Esophagus squamous epithelium (tissue), 5 donors: ENCODE measurements at places on chromosomes 16 and 17.
A peak's percentile ranks its signal among the peaks of the same experiment; 100 is the strongest.

GRCh38 chr17:47719411-47720152 is 13.5 kb upstream of the TBX21 start:
- H3K27me3 ChIP-seq: no peaks in the 10 kb centered on the region
- H3K36me3 ChIP-seq: no peaks in the 10 kb centered on the region
- no peak overlapping the region for H3K4me3 ChIP-seq
- H3K27ac ChIP-seq: no peak overlapping the region
- peaks cover 10% of the 10 kb centered on the region for H3K4me1 ChIP-seq

GRCh38 chr16:67164599-67165061 is at the start of gene HSF4:
TSS of gene HSF4 (plus strand) at chr16:67164745. CDS start at chr16:67164812, 67 bp downstream.
- H3K36me3 ChIP-seq: no peaks in the 10 kb centered on the region
- H3K27ac ChIP-seq: peak within 1 kb of the TSS; percentile 82
- peaks cover 49% of the 10 kb centered on the region for H3K27me3 ChIP-seq
- no peak for DNase-seq
- peak within 1 kb of the TSS; percentile 63 for H3K4me3 ChIP-seq

DNA sequence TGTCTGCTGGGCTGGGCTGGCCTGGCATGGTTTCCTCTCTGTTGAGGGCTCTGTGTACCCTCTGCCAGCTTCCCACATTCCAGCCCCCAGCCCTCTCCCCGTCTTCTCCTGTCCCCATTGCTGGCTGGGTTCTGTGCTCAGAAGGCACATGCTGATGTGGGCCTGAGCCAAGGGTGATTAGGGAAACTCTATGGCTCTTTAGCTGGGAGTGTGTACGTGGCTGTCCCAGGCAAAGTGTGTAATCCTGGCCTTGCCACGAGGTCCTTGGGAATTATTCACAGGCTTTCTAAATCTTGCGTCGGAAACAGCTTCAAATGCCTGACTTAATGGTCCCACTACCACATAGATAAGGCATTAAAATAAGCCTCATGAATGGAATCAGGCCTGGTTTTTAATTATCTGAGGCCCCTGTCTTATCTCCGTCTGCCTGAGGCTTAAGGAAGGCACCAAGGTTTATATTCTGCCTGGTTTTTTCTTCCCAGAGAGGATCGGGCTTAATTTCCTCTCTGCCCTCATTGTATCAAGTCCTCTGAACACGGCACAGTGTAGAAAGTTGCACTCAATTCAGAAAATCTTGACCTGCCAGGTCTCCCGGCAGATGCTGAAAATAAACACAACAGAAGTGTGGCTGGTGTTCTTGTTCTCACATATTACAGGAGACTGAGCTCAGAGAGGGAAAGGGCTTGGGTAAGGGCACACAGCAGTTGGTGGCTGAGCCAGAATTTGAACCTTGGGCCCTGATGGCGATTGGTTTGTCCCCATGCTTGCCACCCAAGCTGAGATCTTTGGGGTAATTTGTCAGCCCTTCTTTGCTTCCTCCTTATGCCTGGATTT is 52.9 kb upstream of the LGALS9 start:
- H3K36me3 ChIP-seq: peaks cover 48% of the 10 kb centered on the region
- no peaks in the 10 kb centered on the region for H3K27me3 ChIP-seq
- peak overlapping the region; percentile 42 for H3K27ac ChIP-seq
- peaks cover 3% of the 10 kb centered on the region for H3K4me1 ChIP-seq
- H3K4me3 ChIP-seq: no peak overlapping the region

DNA sequence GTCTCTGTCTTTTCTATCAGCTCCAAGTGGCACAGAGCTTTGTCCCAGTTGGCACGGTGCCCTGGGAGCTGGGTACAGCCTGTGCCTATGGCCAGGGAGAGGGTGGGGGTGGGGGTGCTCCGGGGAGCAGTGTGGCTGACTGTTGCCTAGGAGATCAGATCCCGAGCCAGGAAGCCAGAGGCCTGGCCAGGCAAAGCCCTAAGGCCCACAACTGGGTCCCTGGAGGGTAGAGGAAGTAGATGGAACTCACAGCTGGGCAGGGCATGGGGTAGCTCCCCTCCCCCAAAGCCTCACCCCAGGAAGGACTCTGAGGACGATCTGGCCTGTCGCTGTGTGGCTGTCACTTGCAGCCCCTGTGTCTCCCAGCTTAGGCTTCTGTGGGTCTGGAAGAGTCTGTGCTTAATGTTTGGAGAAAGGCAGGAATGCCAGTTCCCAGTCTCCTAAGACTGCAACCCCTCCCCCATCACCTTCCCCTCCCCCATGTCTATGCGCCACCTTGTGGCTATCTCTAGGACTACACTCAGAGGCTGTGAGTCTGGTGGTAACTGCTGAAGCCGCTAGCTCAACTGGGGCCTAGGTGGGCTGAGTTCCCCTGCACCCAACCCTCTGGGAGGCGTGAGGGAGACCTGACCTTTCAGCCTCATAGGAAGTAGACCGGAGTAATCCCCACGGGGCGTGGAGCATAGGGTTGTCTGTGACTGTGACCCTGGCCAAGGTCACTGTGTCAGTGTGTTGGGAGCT is 12.6 kb downstream of the THRA start:
- H3K4me1 ChIP-seq: peaks cover 77% of the 10 kb centered on the region
- no peak overlapping the region for H3K4me3 ChIP-seq
- H3K27me3 ChIP-seq: no peaks in the 10 kb centered on the region
- no peak for DNase-seq
- peaks cover 7% of the 10 kb centered on the region for H3K36me3 ChIP-seq

GRCh38 chr17:75725504-75725903 is 4.2 kb downstream of the ITGB4 start:
- H3K36me3 ChIP-seq: peaks cover 39% of the 10 kb centered on the region
- peaks cover 40% of the 10 kb centered on the region for H3K27me3 ChIP-seq
- H3K4me3 ChIP-seq: no peak overlapping the region
- H3K4me1 ChIP-seq: peaks cover 17% of the 10 kb centered on the region
- no peak for DNase-seq

- peaks cover 11% of the 10 kb centered on the region for H3K4me1 ChIP-seq
- H3K27ac ChIP-seq: no peak overlapping the region
- no peak for DNase-seq
- H3K36me3 ChIP-seq: no peaks in the 10 kb centered on the region
- no peak overlapping the region for H3K4me3 ChIP-seq
Observed at GRCh38 chr17:21460358-21460757, 84.2 kb downstream of the KCNJ12 start.

GRCh38 chr17:28724500-28725165 is 1.4 kb downstream of the TLCD1 start:
- peaks cover 82% of the 10 kb centered on the region for H3K4me1 ChIP-seq
- H3K27ac ChIP-seq: peak overlapping the region; percentile 94
- DNase-seq: no peak
- H3K36me3 ChIP-seq: peaks cover 16% of the 10 kb centered on the region

- no peaks in the 10 kb centered on the region for H3K27me3 ChIP-seq
- H3K4me3 ChIP-seq: no peak overlapping the region
- no peak for DNase-seq
Observed at GRCh38 chr16:70254180-70254964, 2.6 kb upstream of the EXOSC6 start.

DNA sequence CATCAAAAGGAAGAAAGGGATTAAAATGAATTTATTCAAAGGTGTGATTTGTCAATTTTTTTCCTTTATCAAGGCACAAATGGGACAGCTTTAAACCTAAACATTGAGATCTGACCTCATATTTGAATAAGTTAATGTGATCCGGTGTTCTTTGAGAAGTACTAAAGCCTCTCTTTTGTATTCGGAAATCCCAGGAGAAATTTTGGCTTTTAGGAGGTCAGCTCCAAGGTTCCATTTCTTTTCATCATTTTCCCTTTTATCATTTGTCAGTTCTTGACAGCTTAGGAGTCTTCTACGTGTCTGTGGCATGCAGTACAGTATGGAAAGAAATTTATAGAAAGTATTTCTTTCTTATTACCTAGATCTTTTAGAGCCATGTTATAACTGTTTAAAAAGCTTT is 873.4 kb upstream of the CDH8 start:
- no peak overlapping the region for H3K27ac ChIP-seq
- no peak for DNase-seq

GRCh38 chr16:68910051-68910450 is 66.7 kb downstream of the TANGO6 start:
- no peak for DNase-seq
- no peak overlapping the region for H3K4me3 ChIP-seq
- H3K27ac ChIP-seq: no peak overlapping the region
- H3K27me3 ChIP-seq: no peaks in the 10 kb centered on the region
- H3K4me1 ChIP-seq: peaks cover 6% of the 10 kb centered on the region

- H3K27ac ChIP-seq: no peak overlapping the region
- no peaks in the 10 kb centered on the region for H3K36me3 ChIP-seq
- no peak for DNase-seq
- H3K4me1 ChIP-seq: no peaks in the 10 kb centered on the region
- H3K27me3 ChIP-seq: no peaks in the 10 kb centered on the region
Observed at GRCh38 chr17:74512036-74512435, 19.2 kb downstream of the CD300LB start.

DNA sequence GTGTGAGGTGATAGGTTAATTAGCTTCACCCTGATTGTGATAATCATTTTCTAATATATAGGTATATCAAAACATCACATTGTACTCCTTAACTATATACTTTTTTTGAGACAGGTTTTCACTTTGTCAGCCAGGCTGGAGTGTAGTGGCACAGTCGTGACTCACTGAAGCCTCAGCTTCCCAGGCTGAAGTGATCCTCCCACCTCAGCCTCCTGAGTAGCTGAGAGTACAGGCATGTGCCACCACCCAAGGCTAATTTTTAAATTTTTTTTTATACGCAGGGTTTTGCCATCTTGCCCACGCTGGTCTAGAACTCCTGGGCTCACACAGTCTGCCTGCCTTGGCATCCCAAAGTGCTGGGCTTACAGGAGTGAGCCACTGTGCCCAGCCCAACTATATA is 455.3 kb upstream of the MAF start:
- no peaks in the 10 kb centered on the region for H3K27me3 ChIP-seq
- H3K27ac ChIP-seq: no peak overlapping the region
- no peak overlapping the region for H3K4me3 ChIP-seq
- H3K36me3 ChIP-seq: no peaks in the 10 kb centered on the region
- peaks cover 20% of the 10 kb centered on the region for H3K4me1 ChIP-seq

DNA sequence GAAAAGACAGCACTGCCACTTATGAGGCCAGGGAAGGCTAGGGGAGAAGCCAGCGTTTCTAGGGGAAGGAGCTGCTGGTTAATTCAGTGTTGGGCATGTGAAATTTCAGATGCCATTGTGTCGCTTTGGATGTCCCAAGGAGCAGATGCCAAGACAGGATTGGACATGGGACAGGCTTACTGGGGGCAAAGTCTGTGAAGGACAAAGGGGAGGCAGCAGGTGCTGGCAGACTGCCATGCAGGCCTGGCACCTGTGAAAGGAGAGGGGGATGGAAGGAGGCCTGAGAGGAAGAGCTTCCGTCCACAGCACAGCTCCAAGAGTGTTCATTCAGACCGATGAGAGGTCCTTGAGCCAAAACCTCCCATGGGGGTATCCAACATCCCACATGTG is 255.5 kb upstream of the RPL38 start:
- H3K27me3 ChIP-seq: peaks cover 84% of the 10 kb centered on the region
- H3K4me3 ChIP-seq: no peak overlapping the region
- no peaks in the 10 kb centered on the region for H3K36me3 ChIP-seq
- H3K27ac ChIP-seq: no peak overlapping the region
- H3K4me1 ChIP-seq: peaks cover 10% of the 10 kb centered on the region

DNA sequence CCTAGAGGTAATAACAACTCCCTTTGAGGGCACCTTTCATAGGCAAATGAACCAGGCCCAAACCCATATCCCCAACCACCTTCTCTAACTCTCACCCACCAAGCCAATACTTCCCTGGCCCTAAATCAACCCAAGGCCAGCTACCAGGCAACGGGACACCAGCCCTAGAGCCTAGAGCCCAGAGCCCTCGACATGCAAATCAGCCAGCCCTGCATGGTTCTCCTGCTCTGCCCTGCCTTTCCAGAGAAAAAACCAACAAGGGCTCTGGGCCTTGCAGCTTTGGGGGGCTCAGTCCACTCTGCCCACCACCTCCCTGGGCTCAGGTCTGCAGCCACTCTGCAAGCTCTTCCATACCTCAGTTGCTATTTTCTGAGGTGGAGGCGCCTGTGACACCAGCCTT is 55.0 kb downstream of the PITPNM3 start:
- no peak for DNase-seq
- no peak overlapping the region for H3K27ac ChIP-seq
- H3K27me3 ChIP-seq: no peaks in the 10 kb centered on the region
- no peak overlapping the region for H3K4me3 ChIP-seq
- no peaks in the 10 kb centered on the region for H3K36me3 ChIP-seq

DNA sequence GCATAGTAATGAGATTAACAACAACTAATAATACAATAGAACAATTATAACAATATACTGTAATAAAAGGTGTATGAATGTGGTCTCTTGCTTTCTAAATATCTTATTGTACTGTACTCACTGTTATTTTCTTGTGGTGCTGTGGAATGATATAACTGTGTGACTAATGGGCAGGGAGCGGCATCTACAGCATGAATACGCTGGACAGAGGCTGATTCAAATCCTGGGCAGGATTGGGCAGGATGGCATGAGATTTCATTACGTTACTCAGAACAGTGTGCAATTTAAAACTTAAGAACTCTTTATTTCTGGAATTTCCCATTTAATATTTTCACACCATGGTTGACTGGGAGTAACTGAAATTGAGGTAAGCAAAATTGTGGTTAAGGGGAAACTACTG is 1239.8 kb upstream of the GOT2 start:
- DNase-seq: no peak
- H3K4me3 ChIP-seq: no peak overlapping the region
- H3K27me3 ChIP-seq: no peaks in the 10 kb centered on the region
- H3K36me3 ChIP-seq: no peaks in the 10 kb centered on the region

- no peaks in the 10 kb centered on the region for H3K27me3 ChIP-seq
- H3K4me3 ChIP-seq: peak overlapping the region; percentile 95
- H3K27ac ChIP-seq: peak overlapping the region; percentile 99
- H3K36me3 ChIP-seq: no peaks in the 10 kb centered on the region
Observed at GRCh38 chr17:1455291-1455796, 688 bp downstream of the CRK start.

DNA sequence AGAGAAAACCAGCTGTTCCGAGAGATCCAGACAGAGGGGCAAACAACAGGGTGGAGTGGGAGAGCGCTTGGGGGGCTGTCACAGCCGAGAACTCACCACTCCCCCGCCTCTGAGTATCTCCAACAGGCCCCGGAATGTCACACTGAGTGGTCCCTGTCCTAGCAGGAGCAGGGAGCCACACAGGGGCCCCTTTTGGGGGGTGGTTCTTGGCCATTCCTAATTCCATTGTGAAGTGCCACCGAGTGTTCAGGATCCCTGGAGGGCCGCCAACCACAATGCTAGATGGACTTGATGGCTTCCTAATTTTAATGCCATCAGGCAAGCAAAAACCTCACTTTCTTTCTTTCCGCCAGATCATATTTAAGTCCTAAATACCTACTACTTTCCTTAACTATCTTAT is 16.8 kb downstream of the ABCA3 start:
- no peak for DNase-seq
- no peak overlapping the region for H3K4me3 ChIP-seq
- H3K4me1 ChIP-seq: no peaks in the 10 kb centered on the region
- no peak overlapping the region for H3K27ac ChIP-seq
- H3K27me3 ChIP-seq: no peaks in the 10 kb centered on the region

DNA sequence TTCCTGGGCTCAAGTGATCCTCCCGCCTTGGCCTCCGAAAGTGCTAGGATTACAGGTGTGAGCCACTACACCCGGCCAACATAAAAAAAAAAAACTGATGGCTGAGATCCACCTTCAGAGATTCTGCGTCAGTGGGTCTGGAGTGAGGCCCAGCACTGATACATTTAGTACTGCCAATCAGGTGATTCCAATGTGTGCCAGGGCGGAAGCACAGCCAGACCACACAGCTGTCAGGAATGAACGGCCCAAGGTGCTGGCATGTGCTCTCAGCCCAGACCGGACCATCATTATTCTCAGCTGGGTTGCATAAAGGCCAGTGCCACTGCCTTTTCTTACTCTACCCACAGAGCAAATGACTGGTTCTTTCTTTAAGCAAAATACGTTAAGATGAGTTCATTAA is 1.2 kb upstream of the BCO1 start:
- no peak overlapping the region for H3K4me3 ChIP-seq
- no peaks in the 10 kb centered on the region for H3K27me3 ChIP-seq
- H3K36me3 ChIP-seq: no peaks in the 10 kb centered on the region
